ENCODE measurements at places on chromosomes 7 and 10.

DNA sequence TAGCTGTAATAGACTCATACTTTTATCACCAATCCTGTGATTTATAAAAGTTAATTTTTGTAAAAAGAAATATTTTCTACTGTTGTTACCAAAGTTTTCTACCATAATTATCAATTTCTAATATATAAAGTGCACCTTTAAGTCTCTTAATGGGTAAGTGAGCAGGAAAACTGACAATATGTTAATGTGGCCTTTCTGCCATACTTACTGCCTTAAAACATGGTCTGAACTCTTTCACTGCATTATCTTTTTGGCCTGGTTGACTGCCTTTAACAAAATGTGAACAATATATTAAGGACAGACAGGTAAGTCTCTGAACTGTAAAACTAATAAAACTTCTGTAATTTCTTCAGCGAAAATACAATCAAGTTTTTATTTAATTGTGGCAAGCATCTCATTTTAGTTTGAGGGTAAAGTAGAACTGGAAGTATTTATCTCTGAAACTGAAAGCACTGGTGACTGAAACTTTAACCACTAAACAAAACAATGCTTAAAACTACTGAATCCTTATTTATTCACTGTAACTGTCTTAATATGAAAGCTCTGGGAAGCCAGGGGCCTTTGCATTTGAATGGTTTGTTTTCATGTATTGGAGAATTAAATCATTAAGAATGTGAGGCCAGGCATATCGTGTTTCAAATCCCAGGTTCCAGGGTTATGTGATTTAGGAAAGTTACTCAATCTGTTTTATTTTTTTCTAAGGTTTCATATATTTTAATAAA is 948.8 kb upstream of the POT1 start:
- DNase-seq = no peak

- DNase-seq = no peak
These were observed 3.7 kb downstream of the PLXNA4 start for GRCh38 chr7:132572526-132572925.

GRCh38 chr7:80181411-80181810 is 46.8 kb downstream of the GNAI1 start:
- no peak for DNase-seq

DNA sequence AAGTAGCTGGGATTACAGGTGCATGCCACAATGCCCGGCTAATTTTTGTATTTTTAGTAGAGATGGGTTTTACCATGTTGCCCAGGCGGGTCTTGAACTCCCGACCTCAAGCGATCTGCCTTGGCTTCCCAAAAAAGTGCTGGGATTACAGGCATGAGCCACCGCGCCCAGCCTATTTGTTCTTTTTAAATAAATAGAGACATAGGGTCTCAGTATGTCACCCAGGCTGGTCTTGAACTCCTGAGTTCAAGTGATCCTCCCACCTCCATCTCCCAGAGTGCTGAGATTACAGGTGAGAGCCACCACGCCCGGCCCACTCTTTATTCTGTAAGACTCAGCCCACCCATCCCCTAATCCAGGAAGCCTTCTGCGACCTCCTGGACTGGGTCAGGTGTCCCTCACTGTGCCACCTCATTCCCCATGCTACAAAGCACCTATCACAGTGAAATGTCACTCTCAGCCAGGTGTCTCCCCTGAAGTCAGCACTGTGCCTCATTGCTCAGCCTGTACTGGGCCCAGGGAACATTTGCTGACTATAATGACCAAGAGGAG is 2.8 kb downstream of the TMEM120A start:
- no peak for DNase-seq

- DNase-seq = no peak
These were observed 1.4 kb upstream of the TRIM8 start for GRCh38 chr10:102642736-102643335.

DNA sequence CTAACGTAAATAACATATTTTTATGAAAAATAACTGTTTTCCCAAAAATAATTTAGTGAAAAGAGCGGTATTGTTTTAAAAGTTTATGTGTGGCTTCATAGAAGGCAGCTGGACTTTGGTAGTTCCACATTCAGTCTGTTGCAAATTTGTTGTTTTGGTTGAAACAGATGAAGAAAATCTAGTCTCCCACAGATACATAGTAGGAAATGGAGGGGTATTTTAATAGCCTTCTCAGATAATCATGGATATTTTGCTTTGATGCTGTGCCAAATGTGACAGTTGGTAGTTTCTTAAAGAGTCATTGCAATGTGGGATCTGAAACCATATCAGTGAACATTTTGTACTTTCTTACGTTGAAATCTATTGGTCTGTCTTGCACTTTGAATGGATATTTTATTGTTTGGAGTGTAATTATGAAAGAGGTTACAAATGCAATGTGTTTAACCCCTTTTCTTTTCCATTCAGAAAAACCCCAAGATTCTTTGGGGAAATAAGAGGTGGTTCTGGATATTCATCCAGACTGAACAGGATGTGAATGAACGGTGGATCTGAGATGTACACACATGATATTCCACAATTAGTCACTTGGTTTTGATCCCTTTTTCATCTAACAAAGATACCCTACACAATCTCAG is 10.4 kb downstream of the ZNF365 start:
- no peak for DNase-seq

GRCh38 chr7:32436146-32436928 is 53.8 kb downstream of the LSM5 start:
- no peak for DNase-seq

GRCh38 chr10:31320550-31321211 is 1.7 kb downstream of the ZEB1 start:
- DNase-seq = no peak

GRCh38 chr7:27046854-27047549 is 48.8 kb downstream of the HOXA1 start:
- DNase-seq = no peak

GRCh38 chr7:64541438-64542359 is 21.2 kb downstream of the ZNF680 start:
- DNase-seq = no peak

Data from smooth muscle cell of the brain vasculature (primary cell).